Inflammatory macrophage treated with lipopolysaccharide for 1 hour (primary cell): ENCODE measurements at places on chromosomes 4 and X.

DNA sequence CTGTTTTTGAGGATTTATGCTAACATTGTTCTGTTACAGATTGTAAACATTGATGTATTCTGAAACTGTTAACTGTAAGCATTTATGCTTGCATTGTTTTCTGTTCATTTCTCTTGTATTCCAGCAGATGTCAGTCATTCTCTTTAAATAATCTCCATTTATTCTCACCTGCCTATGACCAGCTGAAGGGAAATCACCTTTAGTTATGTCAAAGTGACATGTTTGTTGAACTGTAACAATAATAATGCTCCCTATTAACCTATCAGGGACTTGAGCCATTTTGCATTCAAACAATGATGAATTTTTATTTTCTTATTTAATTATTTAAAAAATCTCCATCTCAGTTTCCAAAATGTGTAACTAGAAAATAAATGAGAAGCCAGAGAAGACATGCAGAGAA is 58.0 kb downstream of the SPCS3 start:
- DNase-seq = no peak

GRCh38 chr4:1385373-1386340 is 20.6 kb downstream of the NKX1-1 start:
- no peak for DNase-seq

GRCh38 chrX:138011468-138011867 is 445.5 kb downstream of the ZIC3 start:
- no peak for DNase-seq

- no peak for DNase-seq
These were observed 26.7 kb downstream of the PDK3 start for GRCh38 chrX:24491741-24492140.

GRCh38 chrX:106899841-106900240 is 3.3 kb downstream of the RIPPLY1 start:
- DNase-seq = no peak

GRCh38 chr4:156784970-156785369 is 186.6 kb downstream of the PDGFC start:
- DNase-seq = no peak

- DNase-seq = no peak
These were observed 76.3 kb downstream of the ATP10D start for GRCh38 chr4:47561331-47561730.

GRCh38 chr4:83748711-83749110 is 212.8 kb downstream of the GPAT3 start:
- DNase-seq = no peak

- peak; percentile 28 for DNase-seq
These were observed 96.3 kb upstream of the ADAMTS3 start for GRCh38 chr4:72665171-72665968.

DNA sequence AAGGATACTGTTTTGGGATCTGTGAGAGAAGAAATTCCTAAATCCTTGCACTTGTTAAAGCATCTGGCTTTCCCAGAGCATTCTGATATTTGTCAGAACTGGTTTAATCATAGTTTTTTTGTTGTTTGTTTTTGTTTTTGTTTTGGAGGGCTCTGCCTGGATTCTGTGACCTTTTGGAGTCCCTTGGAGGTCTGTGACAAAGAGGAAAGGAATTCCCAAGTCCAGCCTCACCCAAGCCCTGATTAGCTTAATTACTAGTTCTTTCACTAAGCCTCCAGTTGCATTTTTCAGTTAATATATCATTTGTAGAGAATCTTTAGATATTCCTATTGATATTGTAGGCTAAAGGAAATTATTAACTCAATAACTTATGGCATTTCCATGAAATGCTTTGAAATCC is 711 bp downstream of the ACE2 start:
- no peak for DNase-seq

GRCh38 chrX:31293409-31293808 is 221.6 kb upstream of the FTHL17 start:
- no peak for DNase-seq

DNA sequence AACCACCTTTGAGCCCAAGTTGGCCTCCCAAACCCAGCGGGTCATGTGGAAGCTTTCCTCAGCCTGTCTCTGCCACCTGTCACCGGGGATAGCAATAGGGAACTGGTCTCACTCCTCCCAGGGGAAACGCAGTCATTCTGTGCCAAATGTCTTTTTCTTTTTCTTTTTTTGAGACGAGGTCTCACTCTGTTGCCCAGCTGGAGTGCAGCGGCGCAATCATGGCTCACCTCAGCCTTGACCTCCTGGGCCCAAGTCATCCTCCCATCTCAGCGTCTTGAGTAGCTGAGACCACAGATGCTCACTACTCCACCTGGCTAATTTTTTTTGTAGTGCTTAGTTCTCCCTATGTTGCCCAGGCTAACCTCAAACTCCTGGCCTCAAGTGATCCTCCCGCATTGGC is 40.3 kb downstream of the MED28 start:
- DNase-seq = no peak

- no peak for DNase-seq
These were observed 36.8 kb downstream of the TMPRSS11A start for GRCh38 chr4:67926485-67926884.

- no peak for DNase-seq
These were observed 54.5 kb upstream of the CHRNA9 start for GRCh38 chr4:40280586-40280985.

GRCh38 chr4:36290641-36291040 is 9.2 kb downstream of the DTHD1 start:
- no peak for DNase-seq

- DNase-seq = peak; percentile 62
These were observed 956 bp downstream of the TAPT1 start for GRCh38 chr4:16225167-16225862.

- DNase-seq = no peak
These were observed 16.4 kb upstream of the SLC4A4 start for GRCh38 chr4:71322425-71322824.

DNA sequence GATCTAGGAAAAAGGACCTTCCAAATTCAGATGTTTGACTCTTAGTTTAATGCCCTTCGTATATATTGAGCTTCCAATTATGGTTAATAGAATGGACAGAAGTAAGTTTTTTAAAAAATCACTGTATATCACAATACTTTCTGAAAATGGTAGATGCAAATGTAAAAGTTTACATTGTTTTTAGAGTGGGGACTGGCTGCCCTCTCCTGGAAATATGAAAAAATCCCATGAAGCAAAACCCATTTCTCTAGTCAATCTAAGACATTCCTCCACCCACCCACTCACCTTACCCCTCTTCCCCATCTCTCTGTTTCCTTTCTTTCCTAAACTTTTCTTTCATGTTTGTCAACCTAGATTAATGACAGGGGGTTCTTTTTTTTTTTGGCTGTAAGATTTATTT is 134.5 kb downstream of the ARHGAP6 start:
- peak; percentile 3 for DNase-seq
